Gastroesophageal sphincter (tissue), 4 donors: ENCODE measurements at places on chromosomes 12 and 14. TPM values are rescaled to one million over a fixed set of nuclear protein-coding genes. Genes with fewer than 3 reads are reported as not detected.

- no peak for ATAC-seq
These were observed 282.1 kb upstream of the GRIP1 start for GRCh38 chr12:66960704-66961690.

GRCh38 chr12:131152587-131152986, 198.9 kb downstream of the ADGRD1 start:
- ATAC-seq = no peak

DNA sequence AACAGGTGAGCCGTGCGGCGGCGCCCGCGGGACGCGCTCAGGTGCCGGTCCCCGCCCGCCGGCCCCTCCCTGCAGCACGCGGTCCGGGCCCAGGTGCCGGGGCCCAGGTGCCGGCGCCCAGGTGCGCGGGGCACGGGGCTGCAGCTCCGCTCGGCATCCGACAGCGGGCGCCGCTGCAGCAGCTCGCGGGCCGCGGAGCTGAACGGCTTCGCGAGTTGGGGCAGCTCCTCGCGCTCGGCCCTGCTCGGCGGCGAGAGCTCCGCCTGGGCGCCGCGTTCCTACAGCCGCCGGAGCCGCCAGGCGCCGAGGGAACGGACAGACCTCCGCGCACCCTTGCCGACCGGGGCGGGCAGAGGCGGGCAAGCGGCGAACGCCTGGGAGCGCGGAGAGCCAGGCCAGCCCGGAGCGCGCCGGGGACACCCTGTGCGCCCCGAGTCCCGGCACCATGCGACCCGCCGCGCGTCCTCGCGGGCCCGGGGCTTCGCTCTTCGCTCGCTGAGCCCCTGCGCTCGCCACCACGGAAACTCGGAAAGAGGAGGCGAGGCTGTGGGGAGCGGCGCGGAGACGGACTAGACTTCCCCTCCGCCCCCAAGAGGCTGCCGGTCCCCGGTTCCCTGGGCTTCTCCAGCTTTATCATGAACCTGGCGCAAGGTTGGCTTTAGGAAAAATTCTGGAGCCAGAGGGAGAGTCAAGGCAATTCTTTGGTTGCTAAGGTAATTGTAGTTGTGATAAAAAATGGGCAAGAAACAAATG, at the start of gene RGS6:
Gene RGS6 (plus strand): TSS at position 201 of the 753 bp plus-strand sequence.
- ATAC-seq = no peak

GRCh38 chr12:45473636-45474035, 255.9 kb upstream of the ARID2 start:
- ATAC-seq = no peak

DNA sequence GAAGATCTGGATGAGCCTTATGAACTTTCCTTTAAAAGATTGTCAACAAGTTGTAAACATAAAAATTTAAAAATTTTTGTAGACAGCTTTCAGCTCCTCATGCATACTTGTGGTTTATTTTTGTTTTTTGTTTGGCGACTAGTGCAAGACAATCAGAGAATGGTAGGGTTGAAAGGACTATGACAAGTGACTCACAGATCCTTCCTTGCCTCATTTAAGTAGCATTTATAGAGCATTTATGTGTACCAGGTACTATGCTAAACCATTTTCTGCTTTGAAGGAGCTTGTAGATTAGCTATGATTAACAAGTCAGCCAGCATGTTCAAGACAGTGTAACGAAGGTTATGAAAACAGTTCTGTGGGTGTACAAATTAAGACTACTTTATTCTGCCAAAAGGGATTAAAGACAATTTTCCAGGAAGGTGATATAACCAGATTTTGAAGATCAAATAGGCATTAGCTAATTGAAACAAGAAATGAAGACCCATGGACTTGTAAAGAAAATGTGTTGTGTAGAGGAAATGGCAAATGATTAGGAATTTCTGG, 122.0 kb downstream of the PCNX1 start:
- no peak for ATAC-seq

- no peak for ATAC-seq
These were observed 251.5 kb upstream of the LMO3 start for GRCh38 chr12:16857456-16857923.

DNA sequence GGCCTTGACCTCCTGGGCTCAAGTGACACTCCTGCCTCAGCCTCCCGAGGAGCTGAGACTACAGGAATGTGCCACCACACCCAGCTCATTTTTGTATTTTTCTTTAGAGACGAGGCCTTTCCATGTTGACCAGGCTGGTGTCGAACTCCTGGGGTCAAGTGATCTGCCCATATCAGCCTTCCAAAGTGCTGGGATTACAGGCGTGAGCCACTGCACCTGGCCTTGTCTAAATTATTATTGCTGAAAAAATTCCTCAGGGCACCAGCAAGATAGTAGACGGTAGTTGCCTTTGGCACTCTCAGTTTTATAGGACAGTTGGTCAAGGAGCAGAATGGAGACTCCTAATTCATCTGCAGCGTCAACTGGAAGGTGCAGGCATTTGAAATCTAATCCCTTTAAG, 2.5 kb upstream of the AICDA start:
- no peak for ATAC-seq

DNA sequence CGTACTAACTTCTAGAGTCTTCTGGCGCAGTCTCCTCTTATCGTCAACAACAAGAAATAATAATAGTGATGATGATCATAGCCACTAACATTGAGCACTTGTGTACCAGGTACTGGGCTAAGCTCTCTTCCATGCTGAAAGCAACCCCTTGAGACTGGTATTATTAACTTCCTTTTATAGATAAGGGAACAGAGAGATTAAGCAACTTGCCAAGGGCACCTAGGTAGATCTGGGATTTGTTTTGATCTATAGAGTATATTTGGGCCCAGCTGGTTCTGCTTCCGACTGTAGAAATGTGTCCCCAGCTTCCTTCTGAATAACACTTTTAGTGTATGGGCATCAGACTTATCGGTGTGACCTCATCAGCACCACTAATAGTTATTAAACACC, 1.1 kb upstream of the ZNF219 start:
- no peak for ATAC-seq

GRCh38 chr12:47359310-47360092, 279.7 kb upstream of the AMIGO2 start:
- no peak for ATAC-seq

- no peak for ATAC-seq
These were observed 153.1 kb downstream of the TMTC2 start for GRCh38 chr12:82839796-82840195.

DNA sequence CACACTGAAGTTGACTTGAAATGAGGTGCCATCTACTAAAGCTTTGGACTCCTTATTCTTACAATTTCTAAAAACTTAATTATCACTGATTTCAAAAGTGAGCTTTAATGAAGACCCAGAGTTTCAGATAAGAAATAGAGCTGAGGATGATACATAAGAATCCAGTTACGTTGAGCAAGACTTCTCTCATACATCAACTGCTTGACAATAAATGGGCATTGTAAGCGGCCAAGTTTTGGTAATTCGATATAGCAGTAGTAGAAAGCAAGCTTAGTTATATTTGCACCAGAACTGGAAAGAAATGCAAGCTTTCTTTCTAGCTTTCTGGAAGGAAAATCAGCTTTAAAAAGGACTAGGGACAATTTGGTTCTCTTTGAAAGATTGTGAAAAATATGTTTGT, 1359.6 kb downstream of the FSCB start:
- no peak for ATAC-seq

Gene HSPB8
- total RNA-seq = 468 TPM

Gene ACRBP
- total RNA-seq = not detected

Gene CLEC4C
- not detected for total RNA-seq
